MM.1S (cell line): ENCODE measurements at places on chromosomes 5 and 9.

DNA sequence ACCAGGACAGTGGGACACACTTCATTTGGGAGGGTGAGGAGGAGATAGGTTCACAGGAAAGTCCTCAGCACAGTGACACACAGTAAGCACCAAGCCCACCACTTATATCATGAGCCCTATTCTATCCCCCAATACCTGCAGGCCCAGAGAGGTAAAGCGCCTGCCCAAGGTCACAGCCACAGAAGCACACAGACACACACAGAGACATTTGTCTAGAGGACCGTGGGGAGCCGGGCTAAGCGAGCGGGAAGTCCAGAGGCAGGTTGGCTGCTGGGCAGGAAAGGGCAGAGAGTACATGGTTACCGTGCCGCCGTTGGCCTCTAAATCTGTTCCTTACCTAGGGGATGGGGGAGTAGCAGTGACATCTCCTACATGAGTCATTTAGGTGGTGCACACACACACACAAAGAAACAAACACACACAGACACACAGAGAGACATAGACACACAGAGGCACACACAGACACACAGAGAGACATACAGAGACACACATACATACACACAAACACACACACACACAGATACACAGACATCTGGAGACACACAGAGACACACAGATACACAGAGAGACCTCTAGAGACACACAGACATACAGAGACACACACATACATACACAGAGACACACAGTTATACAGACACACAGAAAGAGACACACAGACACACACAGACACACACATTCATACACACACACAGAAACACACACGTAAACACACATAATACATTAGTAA lies 15.9 kb upstream of the DUSP1 start:
- DNase-seq = no peak

DNA sequence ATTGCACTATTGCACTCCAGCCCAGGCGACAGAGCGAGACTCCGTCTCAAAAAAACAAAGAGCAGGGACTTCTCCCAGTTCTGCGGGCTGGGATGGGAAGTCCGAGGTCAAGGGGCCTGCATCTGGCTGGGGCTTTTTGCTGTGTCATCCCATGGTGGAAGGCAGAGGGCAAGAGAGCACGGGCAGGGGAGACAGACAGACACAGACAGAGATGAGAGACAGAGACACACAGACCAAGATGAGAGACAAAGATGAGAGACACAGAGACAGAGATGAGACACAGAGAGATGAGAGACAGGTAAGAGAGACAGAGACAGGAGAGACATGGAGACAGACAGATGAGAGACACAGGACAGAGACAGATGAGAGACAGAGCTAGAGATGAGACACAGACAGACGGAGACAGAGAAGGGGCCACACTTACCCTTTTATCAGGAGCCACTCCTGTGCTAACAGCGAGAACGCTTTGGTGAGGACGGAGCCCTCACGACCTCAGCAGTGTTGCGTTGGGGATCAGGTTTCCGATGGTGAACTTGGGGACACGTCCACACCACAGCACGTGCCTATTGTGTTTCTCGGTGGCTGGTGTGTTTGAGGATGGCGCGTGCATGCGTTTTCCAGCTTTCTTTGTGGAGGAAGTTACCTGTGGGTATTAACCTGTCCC lies 8.9 kb upstream of the TOR4A start:
- DNase-seq = no peak

GRCh38 chr9:116861321-116861720 lies 174.2 kb downstream of the TRIM32 start:
- DNase-seq = no peak

DNA sequence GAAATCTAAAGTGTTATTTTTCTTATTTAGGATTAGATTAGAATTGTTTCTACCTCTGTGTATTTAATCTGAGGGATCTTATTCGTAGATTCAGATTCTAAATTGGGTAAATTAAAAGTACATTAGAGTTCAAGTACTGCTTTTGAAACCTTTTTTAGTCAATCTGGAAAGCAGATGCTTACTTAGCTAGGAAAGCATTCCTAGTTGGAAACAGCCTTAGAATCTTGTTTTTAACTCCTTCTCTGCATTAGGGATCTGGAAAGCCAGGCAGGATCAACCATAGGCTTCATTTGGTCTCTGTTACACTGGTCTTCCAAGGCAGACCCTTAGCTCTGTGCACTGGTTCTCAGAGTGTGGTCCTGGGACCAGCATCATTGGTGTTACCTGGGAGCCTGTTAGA lies 247.4 kb downstream of the NR3C1 start:
- DNase-seq = no peak

DNA sequence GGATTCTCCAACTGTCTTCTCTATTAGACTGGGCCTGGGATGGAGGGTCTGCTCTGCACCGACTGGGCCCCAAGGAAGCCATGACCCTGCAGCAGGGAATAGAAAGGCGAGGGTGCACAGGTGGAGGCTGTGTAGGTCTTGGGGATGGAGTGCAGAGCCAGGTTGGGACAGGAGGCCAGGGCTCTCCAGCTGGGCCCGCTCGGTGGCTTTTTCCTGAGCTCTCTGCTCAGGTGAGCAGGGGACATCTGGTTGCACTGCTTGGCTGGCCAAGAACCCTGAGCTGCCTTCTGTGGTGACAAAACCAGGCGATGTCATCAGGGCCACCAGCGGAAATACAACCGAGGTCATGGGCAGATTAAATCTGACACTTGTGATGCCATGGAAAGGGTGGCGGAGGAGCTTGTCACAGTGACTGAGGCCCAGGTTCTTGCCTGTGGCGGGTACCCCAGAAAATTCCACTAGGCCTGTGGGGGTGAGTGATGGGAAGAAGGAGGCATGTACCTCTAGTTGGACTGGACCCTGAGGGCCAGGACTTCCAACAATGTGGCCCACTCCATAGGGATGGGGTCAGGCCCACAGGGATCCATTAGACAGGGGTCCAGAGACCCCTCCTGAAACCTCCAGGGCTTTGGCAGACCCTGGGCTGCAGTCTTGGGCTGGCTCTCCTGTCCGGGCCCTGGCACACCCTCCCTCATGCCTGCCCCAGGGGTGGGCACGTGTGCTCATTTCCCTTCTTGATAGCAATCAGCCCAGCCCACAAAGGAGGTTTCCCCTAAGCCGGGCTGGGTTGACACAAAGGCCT lies 4.4 kb upstream of the IL3 start:
- DNase-seq = no peak

GRCh38 chr5:181005791-181006190 lies 17.1 kb downstream of the BTNL3 start:
- DNase-seq = no peak

GRCh38 chr9:114864471-114864870 lies 58.6 kb upstream of the TNFSF15 start:
- DNase-seq = no peak

DNA sequence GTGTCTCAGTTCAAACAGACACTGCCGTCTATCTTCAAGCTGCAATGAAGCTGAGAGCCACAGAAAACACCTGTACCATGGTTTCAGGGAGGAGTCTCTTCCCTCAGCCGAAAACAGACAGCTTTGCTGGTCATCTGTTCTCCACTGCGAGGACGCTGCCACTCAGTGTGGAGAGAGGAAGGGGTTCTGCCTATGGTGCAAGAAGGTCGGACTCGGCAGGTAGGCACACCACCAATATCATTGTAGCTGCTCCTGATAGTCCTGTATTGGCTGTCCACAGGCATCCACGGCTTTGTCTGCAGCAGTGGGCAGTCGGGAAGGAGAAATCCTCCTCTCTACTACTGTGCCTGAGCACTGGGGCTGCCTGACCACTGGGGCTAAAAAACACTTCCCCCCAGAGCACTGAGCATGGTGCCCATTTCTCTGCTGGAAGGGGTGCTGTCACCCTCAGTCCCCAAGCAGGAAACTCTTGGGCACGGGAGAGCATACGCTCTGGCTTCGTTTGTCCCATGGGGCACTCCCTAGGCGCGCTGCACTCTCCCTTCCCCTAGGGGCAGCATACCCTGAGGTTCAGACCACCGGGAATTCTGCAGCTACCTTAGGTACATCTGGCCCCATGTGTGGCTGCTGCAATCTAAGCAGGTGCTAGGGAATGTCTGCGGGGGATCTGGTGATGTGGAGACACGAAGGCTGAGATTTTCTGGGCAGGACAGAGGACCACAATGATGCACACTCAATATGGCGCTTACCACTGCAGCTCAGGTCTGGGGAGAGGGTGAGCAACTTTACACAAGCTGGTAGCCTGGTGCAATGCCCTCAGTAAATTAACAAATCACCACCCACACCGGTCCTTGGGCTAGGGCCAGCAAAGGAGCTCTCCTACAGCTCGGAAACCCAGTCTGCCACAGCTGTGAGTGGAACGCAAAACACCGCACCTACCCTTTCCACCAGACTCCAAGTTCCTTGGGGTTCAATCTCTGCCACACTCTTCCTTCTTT lies 880.9 kb upstream of the SEMA6A start:
- DNase-seq = peak; percentile 30

- no peak for DNase-seq
These were observed 51.1 kb downstream of the AHRR start for GRCh38 chr5:372556-372995.

GRCh38 chr5:57696825-57697570 lies 214.4 kb upstream of the ACTBL2 start:
- no peak for DNase-seq

DNA sequence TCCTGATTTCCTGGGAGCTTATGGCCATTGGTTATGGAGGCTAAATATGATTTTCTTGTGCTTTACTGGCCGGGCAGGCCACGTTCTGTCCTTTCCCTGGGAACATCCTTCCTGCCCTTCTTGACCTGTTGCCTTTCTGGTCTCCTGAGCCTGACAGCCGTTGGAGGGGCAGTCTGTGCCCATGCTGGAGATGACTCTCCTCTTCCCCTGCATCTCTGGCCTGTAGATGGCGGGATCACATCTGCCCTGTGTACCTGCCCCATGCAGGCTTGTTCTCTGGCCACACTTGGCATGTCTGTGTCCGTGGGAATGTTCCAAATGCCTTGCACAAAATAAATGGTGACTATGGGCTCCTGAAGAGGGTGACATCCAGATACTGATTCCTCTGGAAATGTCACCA lies 253.1 kb upstream of the IRX4 start:
- DNase-seq = no peak

DNA sequence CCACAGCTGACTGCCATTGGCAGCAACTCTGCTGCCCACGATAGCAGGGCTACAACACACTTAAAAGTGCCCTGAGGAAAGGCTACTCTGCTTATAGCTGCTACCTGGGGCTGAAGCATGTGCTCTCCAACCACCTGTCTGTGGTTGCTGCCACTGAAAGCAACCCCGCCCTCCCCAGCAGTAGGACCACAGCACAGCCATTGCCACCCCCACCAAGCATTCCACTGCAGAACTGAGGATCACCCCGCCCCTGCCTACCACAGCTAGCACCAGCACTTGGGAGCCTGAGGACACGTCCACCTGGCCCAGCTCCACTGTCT lies 85.8 kb downstream of the LPAR1 start:
- peak; percentile 66 for DNase-seq

GRCh38 chr5:56412601-56413379 lies 179.7 kb upstream of the ANKRD55 start:
- peak; percentile 89 for DNase-seq

GRCh38 chr9:89498852-89499480 lies 1.1 kb upstream of the SEMA4D start:
- peak; percentile 91 for DNase-seq

- no peak for DNase-seq
These were observed 37.3 kb downstream of the CAPSL start for GRCh38 chr5:35900972-35901695.

GRCh38 chr9:1747417-1747967 lies 267.7 kb upstream of the SMARCA2 start:
- peak; percentile 55 for DNase-seq
